CD8-positive, alpha-beta T cell (primary cell): ENCODE measurements at places on chromosomes 16 and 17.

DNA sequence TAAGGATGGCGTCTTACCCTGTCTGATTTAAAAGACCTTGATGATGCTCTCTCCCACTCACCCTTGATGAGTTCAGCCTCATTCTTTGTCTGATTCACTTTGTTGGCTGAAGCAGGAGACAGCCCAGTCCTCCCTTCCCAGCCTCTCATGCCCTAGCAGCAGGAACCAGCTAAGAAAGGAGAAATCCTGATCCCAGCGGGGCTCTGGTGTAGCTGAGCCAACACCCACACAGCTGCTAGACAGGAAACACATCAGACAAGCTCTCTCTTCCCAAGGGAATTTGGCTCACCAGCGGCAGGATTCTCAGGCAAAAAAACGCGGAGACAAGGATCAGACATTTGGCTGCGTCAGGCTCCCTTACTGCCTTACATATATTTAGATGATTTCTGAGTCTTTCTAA, 211.5 kb downstream of the CDH11 start:
- no peak for DNase-seq

GRCh38 chr16:5891296-5891695, 793.7 kb upstream of the EEF2KMT start:
- DNase-seq, result no peak

GRCh38 chr16:48558371-48558841, 51.6 kb downstream of the N4BP1 start:
- no peak for DNase-seq

- no peak for DNase-seq
Measured at GRCh38 chr17:43118679-43119615, 6.2 kb downstream of the BRCA1 start.

DNA sequence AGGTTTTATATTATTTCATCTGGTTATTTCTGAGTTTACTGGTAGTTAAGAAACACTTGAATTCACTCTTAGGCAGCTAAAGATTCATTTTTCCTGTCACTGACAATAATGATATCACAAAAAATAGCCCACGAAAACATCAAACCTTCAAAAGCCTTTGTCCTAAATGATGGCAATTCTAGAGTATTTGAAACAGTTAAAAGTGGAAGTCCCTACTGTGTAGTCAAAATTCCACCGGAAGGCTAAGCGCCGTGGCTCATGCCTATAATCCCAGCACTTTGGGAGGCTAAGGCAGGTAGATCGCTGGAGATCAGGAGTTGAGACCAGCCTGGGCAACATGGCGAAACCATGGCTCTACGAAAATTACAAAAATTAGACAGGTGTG, 103.5 kb downstream of the HIC1 start:
- no peak for DNase-seq

DNA sequence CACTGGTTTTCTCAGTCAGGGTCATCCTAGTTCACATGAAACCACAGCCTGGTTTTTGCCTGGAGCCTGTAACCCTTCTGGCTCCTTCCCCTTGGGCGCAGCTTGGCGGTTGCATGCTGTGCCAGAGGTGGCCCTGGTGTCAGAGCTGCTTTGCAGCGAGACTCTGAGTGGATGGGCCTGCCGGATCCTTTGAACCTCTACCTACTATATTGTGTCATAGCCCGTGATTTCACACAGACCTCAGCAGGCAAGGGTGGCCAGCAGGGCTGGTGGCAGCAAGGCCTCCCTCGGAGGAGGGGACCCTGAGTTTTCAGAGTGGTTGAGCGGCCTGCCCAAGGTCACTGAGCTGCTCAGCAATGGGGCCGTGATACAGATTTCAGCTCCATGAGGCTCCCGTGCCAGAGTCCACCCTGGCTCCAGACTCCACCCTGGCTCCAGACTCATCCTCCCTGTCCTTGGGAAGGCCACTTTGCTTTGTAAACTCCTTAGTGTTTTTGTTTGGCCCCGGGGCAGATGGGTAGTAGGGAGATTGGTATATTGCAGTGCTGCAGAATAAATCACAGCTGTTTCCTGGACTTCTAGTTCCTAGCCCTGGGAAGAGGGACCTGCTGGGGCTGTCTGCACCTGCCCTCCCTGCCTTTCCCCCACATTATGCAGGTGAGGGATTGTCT, 9.7 kb downstream of the MPRIP start:
- no peak for DNase-seq

DNA sequence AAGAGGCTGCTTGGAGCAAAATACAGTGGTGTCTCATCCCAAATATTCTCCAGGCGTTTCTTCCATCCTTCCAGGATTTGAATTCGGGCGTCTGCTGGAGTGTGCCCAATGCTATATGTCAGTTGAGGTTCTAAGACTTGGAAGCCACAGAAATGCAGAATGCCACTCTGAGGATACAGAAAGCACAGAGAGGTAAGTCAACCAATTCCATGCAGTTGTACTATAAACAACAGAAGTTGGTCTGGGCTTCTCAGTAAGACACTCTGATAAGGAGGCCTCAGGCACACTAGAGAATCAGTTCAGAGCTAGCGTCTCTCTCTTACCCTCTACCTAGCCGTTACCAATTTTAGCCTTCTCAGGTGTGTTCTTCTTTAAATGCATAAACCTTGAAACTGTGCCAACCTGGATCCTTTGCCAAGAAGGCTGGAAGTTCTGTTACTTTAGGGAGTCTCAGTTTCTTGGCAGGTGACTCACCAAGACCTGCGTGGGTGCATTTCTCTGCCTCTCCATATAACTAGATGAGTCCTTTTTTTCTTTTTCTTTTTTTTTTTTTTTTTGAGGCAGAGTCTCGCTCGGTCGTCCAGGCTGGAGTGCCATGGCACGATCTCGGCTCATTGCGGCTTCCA, 15.1 kb downstream of the NQO1 start:
- no peak for DNase-seq

GRCh38 chr17:21209511-21210175, 4.3 kb downstream of the TMEM11 start:
- no peak for DNase-seq
